Vagina (tissue), 2 donors: ENCODE measurements at places on chromosomes 3 and 15.

GRCh38 chr15:101019366-101019896 is 100.3 kb downstream of the LRRK1 start:
- DNase-seq = peak; percentile 44

DNA sequence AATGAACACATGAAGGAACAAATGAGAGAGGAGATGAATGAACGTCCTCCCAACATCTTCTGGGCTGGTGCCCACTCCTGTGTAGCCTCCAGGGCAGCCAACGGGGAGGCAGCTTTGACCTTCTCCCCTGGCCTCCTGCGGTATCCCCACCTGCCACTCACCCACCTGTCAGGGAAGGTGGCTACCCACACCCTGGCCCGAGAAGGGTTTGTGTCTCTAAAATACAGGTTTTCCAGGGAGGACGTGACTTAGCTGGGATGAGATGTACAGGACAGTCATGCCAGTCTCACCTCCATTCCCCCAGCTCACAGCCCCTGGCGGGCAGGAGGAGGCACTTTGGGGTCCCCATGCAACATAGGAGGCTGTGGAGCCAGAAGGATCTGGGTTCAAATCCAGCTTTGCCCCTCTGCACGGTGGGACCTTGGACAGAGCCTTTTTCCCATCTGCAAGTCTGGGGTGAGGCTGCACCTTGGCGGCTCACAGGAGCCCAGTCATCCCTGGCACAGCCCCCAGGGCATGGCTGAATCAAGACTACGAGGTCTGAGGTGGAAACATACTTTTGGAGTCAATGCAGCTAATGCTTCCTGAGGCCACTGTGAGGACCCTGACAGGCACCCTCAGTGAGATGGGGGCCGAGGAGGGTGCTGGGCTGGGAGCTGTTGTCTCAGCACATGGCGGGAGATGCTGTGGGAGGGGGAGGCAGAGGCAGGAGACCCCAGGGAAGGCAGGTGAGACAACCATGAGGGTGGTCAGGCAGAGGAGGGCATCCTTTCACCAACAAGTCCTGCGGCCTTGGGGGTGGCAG is 11.1 kb upstream of the PLXND1 start:
- DNase-seq = no peak

DNA sequence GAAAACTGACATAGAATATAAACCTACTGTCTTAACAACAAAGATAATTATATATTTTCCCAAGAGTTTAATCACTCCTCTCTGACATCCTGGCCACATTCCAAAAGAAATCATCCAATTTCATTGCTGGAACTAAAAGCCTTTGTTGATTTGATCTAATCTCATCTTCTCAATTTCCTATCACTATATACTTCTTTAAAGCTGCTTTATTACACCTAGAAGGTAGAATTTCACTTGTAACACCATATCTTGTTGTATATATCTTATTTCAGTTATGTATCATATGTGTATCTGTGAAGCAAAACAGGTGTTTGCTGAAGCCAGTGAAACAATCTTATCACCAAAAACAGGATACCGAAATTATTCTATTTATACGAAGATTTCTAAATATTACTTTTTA is 740.2 kb downstream of the ROBO1 start:
- no peak for DNase-seq

GRCh38 chr3:173891272-173892100 is 493.9 kb downstream of the NLGN1 start:
- no peak for DNase-seq
